ENCODE measurements at places on chromosomes 7 and 10.

- no peaks in the 10 kb centered on the region for H3K27me3 ChIP-seq
- no peak overlapping the region for H3K4me3 ChIP-seq
- H3K27ac ChIP-seq, result no peak overlapping the region
- H3K36me3 ChIP-seq, result no peaks in the 10 kb centered on the region
- H3K4me1 ChIP-seq, result no peaks in the 10 kb centered on the region
Measured at GRCh38 chr7:136912339-136912738, 43.9 kb downstream of the CHRM2 start.

DNA sequence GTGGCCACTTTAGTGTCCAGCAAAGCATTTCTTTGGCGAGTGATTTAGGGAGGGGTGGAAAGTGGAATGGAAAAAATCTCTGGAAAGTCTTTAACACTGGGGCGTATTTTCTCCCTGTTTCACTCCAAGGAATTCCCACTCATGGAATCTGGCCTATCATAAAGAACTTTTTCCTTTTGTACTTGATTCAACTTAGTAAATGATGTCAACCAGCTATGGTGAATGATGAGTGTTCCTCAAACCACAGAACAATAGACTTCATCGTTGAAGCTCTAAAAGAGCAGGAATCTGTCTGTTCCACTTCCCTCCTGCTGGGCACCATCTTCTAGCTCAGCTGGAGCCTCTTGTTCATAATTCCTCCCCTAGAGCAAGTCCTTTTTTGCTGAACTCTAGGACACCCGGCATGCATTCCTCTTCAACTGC, 66.5 kb downstream of the EPDR1 start:
- no peaks in the 10 kb centered on the region for H3K27me3 ChIP-seq
- DNase-seq, result no peak
- H3K4me1 ChIP-seq, result peaks cover 17% of the 10 kb centered on the region
- H3K27ac ChIP-seq, result no peak overlapping the region

DNA sequence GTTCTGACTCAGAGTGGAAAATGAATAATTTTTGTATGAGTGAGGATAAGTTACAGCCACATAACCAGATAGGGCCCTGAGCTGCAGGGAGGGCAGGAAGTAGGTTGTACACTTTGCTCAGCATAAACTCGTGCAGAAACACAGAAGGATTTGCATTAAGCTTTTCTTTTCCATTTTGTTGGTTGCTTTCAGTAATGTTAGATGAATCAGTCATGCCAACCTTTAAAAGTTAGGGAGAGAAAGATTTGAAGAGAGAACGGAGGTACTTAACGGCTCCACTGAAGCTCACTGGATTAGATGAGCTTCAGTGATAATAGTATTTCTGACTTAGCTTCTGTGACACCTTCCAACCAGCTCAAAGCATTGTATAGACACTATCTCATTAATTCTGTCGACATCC, 348.1 kb downstream of the GATA3 start:
- no peak overlapping the region for H3K27ac ChIP-seq
- DNase-seq, result no peak
- no peak overlapping the region for H3K4me3 ChIP-seq
- no peaks in the 10 kb centered on the region for H3K27me3 ChIP-seq

DNA sequence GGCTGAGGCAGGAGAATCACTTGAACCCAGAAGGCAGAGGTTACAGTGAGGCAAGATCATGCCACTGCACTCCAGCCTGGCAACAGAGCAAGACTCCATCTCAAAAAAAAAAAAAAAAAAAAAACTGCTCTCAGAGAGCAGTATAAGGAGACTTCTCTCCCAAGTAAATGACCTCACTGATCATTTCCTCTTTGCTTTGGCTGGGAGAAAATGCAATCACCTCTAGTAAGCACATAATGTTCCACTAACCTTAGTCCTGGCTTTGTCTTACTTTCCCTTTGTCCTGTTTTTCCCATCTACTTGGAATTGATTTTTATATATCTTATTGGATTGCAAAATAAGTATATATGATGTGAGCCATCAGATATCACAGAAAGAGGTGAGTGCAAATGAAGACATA, 2.5 kb downstream of the SLC25A13 start:
- peaks cover 9% of the 10 kb centered on the region for H3K4me1 ChIP-seq
- no peak overlapping the region for H3K27ac ChIP-seq
- no peaks in the 10 kb centered on the region for H3K27me3 ChIP-seq
- no peak overlapping the region for H3K4me3 ChIP-seq

GRCh38 chr10:13349463-13350274, 1.6 kb upstream of the SEPHS1 start:
- peak; percentile 83 for DNase-seq
- H3K27ac ChIP-seq, result no peak overlapping the region
- H3K4me3 ChIP-seq, result peak overlapping the region; percentile 93

DNA sequence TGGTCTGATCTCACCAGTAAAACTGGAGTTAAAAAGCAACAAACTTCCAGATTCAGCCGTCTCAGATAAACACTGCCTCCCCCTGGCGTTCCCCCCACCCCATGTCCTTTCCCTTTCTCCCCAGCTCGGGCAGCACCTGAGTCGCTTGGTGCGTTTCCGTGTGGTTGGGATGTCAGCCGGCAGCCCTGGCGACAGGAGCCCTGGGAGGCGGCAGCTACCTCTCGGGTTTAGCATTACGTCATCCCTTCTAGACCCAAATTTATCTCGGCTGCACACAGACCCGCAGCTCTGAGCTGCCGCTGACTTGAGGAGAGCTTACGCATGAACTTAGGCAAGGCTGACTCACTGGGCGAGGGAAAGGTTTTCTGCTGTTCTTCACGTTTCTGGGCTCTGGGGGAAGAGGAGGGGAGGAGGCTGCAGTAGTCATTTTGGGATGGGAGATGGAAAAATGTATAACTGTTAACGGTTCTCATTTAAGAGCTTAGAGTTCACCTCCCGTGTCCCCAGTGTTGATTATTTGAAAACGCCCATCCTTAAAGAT, 14.4 kb downstream of the MXI1 start:
- H3K27ac ChIP-seq, result peak overlapping the region; percentile 38
- peak; percentile 92 for DNase-seq
- peak overlapping the region; percentile 44 for H3K4me3 ChIP-seq
- no peaks in the 10 kb centered on the region for H3K36me3 ChIP-seq
- H3K27me3 ChIP-seq, result peaks cover 6% of the 10 kb centered on the region

DNA sequence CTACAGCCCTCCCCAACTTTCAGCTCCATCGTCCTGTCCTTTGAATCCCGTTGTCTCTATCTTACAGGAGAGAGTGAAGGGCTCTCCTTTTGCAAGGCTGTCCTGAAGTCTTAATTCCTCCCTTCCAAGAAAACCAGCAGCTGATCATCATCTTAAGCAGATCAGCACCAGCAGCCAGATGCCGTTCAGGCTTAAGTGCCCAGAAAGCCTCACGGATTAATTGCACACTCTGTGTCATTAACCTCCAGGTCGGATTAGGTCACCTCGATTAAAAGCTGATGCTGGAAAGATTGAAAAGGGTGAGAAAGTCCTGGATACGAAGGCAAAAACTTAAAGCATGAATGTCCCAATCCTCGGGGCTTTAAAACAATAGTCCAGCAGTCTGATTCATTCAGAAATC, 24.8 kb upstream of the ADARB2 start:
- H3K27me3 ChIP-seq, result no peaks in the 10 kb centered on the region
- no peaks in the 10 kb centered on the region for H3K36me3 ChIP-seq
- no peaks in the 10 kb centered on the region for H3K4me1 ChIP-seq
- no peak overlapping the region for H3K4me3 ChIP-seq
- no peak overlapping the region for H3K27ac ChIP-seq
- no peak for DNase-seq

GRCh38 chr7:131517218-131517923, 39.1 kb downstream of the PODXL start:
- DNase-seq, result no peak
- H3K27ac ChIP-seq, result no peak overlapping the region
- H3K36me3 ChIP-seq, result no peaks in the 10 kb centered on the region
- peaks cover 7% of the 10 kb centered on the region for H3K4me1 ChIP-seq
- H3K27me3 ChIP-seq, result peaks cover 2% of the 10 kb centered on the region

DNA sequence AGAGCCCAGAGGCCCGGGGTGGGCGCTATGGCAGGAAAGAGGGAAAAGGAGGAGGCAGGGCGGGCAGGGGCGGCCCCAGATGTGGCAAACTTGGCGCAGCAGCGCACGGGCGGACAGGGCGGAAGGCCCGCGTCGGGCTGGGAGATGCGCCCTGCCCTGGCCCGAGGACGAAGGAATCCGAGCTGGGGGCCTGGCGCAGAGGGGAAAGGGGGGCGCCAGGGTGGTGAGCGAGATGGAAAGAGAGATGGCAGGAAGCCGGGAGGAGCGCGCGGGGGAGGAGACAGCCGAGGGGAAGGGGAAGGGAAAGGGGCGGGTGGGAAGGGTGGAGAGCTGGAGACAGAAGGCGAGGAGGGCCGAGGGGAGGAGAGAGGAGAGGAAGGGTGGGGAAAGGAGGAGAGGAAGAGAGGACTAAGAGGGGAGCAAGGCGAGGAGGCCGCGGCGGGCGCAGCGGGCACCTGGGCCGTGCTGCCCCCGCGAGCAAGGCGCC, at the start of gene MARVELD1:
Gene MARVELD1 (plus strand): TSS at position 392 of the 487 bp plus-strand sequence. CDS start 147 bp downstream, outside the sequence.
- no peak for DNase-seq
- H3K27ac ChIP-seq, result peak within 1 kb of the TSS; percentile 64
- peak within 1 kb of the TSS; percentile 80 for H3K4me3 ChIP-seq

- DNase-seq, result no peak
- H3K27me3 ChIP-seq, result no peaks in the 10 kb centered on the region
- H3K36me3 ChIP-seq, result no peaks in the 10 kb centered on the region
- H3K4me1 ChIP-seq, result peaks cover 6% of the 10 kb centered on the region
- H3K4me3 ChIP-seq, result no peak overlapping the region
Measured at GRCh38 chr7:28435732-28436378, 23.5 kb downstream of the CREB5 start.

- no peaks in the 10 kb centered on the region for H3K36me3 ChIP-seq
- peaks cover 5% of the 10 kb centered on the region for H3K4me1 ChIP-seq
- no peaks in the 10 kb centered on the region for H3K27me3 ChIP-seq
- no peak overlapping the region for H3K27ac ChIP-seq
- no peak overlapping the region for H3K4me3 ChIP-seq
Measured at GRCh38 chr7:69817121-69817520, 218.8 kb downstream of the AUTS2 start.

DNA sequence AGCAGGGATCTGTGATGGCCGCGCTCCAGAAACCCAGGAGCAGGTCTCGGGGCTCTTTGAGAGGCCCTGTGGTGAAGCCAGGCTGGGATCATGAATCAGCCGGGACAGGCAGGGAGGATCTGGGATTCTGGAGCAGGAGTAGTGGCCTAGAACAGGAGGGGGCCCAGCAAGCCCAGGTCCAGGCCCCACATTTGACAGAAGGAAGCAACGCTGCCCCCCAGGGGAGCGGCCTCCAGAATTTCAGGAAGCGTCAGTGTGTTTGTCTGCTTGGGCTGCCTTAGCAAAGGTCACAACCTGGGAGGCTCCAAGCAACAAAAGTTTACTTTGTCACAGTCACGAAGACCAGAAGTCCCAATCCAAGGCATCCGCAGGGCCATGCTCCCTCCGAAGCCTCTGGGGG, 36.8 kb downstream of the CLRN3 start:
- H3K27me3 ChIP-seq, result no peaks in the 10 kb centered on the region
- no peaks in the 10 kb centered on the region for H3K36me3 ChIP-seq
- DNase-seq, result no peak
- no peak overlapping the region for H3K4me3 ChIP-seq

GRCh38 chr10:119503821-119504220, 38.7 kb downstream of the RGS10 start:
- peaks cover 54% of the 10 kb centered on the region for H3K36me3 ChIP-seq
- H3K27me3 ChIP-seq, result no peaks in the 10 kb centered on the region
- H3K27ac ChIP-seq, result no peak overlapping the region
- no peak overlapping the region for H3K4me3 ChIP-seq
